ENCODE measurements at places on chromosomes 2 and 18.

GRCh38 chr2:175621821-175622220 is 380.2 kb downstream of the LNPK start:
- DNase-seq, result no peak

- no peak for DNase-seq
These were observed 1612.6 kb upstream of the CELF4 start for GRCh38 chr18:39178166-39178565.

- DNase-seq, result no peak
These were observed 19.9 kb upstream of the TMEM18 start for GRCh38 chr2:696999-697627.

GRCh38 chr2:74748665-74749064 is 85.3 kb upstream of the HK2 start:
- no peak for DNase-seq

GRCh38 chr2:11071939-11072338 is 83.3 kb upstream of the SLC66A3 start:
- no peak for DNase-seq

- DNase-seq, result no peak
These were observed 134.6 kb downstream of the TSN start for GRCh38 chr2:121890041-121890440.

DNA sequence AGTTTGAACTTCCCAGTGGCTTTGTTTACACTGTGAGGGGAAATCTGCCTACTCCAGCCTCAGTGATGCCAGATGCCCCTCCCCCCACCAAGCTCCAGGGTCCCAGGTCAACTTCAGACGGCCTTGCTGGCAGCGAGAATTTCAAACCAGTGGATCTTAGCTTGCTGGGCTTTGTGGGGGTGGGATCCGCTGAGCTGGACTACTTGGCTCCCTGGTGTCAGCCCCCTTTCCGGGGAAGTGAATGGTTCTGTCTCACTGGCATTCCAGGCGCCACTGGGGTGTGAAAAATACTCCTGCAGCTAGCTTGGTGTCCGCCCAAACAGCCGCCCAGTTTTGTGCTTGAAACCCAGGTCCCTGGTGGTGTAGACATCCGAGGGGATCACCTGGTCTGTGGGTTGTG is 70.0 kb upstream of the NEUROD1 start:
- no peak for DNase-seq

DNA sequence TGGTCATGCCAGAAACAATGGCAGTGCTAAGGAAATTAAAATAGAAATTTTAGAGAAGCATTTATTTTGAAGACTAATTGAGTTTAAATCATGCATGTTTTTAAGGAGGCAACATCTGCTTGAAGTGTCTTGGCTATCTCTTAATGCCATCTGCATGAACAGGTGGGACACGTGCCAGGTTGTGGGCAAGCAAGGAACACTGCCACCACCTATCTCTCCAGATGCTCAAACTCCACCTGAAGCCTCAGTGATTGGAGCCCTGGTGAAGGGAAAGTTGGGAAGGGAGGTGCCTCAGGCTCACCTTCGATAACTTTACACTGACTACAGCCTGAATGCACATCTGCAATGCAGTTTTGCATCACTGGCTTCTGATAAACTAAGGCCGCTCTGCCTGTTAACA is 91.5 kb downstream of the TPGS2 start:
- DNase-seq, result no peak

DNA sequence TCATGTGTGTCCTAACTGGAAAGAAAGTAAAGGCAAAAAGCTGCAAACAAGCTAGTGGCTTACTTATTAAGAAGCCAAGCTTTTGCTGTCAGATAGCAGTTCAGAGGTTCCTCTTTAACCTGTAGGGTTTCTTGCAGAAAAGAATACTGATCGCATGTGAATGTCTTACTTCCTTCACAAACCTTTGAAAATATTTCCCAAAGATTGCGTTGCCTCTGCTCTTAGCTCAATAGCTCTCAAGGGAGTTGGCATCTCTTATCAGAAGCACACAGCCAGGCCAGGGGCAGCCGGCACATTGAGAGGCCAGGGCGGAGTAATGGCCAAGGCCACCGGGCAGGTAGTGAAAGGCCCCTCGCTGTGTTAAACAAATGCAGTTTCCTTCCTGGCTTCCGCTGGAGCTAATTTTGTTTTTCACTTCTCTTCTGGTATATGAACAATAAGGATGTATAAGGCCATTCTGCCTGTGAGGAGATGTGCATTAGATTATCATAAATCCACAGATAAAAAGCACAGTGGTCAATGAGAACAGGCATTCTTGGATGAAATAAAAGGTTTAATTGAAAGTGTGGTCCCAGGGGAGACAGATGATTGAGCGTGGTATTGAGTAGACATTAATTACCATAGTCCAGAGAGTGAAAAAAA is 542.4 kb upstream of the NRP2 start:
- no peak for DNase-seq

DNA sequence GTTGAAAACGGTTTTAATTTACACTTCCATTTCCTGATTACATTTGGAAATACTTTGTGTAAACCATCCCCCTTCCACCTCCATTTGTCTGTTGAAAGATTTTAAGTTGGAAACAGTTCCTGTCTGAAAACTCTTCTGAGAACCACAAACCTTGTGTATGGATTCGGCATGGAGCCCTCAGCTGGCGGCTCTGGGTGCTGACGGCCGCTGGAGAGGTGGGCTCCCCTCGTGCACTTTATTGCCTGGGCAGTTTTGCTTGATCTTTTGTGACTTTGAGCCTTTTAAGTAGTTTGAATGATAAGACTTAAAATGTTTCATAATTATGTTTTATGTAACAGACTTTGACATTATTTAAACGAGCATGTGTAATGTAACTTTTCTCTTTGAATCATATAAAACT is 11.1 kb downstream of the KLF11 start:
- DNase-seq, result no peak

DNA sequence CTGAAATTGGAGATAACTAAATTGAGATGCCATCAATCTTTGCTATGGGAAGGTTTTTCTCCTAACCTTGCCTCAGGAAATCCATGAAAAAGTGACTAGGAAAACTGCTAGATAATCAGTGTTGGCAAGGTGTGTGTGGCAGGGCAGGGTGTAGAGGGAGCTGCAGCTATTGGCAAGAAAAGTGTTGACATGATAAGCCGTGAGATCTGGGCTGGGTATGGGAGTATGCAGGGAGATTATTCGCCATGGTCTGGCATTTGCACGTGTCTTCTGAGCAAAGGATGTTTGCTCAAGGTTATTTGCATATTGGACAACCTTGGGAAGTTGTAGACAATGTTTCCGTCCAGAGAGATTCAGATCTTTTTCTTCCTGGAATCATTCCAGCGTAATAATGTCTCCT is 74.7 kb downstream of the SERPINB8 start:
- DNase-seq, result no peak

DNA sequence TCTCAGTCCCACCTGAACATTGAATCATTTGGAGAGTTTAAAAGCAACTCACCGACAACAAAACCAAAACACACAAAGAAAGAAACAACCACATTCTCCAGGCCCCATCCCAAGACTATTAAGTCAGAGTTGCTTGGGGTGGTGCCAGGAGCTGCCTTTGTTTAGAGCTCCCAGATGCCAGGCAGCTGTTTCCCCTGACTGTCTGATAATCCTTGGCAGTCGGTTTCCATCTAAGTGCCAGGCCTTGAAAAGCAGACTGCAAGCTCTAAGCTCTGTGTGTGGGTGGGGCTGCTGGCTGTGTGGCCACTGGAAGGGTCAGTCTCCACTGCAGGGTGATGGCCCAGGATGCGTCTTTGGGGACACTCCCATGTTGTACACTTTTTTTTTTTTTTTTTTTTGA is 255.3 kb upstream of the AGAP1 start:
- no peak for DNase-seq

- DNase-seq, result no peak
These were observed 105.4 kb downstream of the FHOD3 start for GRCh38 chr18:36402765-36403396.

- DNase-seq, result no peak
These were observed 61.9 kb upstream of the CABYR start for GRCh38 chr18:24076950-24077349.

GRCh38 chr2:39264733-39265132 is 21.0 kb upstream of the CDKL4 start:
- no peak for DNase-seq

GRCh38 chr2:56309626-56310170 is 125.9 kb downstream of the CCDC85A start:
- DNase-seq, result no peak

DNA sequence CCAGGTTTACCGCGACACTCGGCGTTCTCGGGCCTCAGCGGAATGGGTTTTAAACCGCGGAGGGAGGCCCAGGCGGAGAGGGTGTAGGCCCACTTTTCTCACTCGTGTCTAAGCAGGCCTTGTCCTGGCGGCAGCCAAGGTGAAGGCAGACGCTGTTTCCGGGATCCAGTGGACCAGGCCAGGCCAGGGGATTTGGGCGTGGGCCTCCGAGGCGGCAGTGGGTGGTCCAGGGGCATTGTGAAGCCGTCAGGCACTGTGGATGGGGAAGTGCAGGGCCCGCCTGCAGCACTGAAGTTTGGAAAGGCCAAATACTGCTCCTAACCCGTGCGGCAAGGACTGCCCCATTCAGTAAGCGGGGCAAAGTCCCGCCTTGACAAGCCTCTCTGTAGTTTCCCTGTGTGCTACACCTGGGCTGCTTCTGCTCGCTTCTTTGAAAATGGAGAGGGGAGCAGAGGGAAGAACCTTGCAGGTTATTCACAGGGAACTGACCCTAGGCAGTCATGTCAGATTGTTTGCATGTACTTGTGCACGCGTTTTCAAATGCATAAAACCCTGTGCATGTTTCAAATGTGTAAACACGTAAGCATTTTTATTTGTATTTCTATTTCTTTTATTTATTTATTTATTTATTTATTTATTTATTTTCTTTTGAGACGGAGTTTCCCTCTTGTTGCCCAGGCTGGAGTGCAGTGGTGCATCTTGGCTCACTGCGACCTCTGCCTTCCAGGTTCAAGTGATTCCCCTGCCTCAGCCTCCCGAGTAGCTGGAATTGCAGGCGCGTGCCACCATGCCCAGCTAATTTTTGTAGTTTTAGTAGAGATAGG is 7.5 kb upstream of the DLX2 start:
- no peak for DNase-seq

GRCh38 chr2:10254373-10255188 is 48.1 kb upstream of the HPCAL1 start:
- no peak for DNase-seq

GRCh38 chr2:2057125-2057721 is 273.9 kb downstream of the MYT1L start:
- DNase-seq, result peak; percentile 9

- DNase-seq, result no peak
These were observed 96.6 kb downstream of the TXNL1 start for GRCh38 chr18:56541793-56542192.

DNA sequence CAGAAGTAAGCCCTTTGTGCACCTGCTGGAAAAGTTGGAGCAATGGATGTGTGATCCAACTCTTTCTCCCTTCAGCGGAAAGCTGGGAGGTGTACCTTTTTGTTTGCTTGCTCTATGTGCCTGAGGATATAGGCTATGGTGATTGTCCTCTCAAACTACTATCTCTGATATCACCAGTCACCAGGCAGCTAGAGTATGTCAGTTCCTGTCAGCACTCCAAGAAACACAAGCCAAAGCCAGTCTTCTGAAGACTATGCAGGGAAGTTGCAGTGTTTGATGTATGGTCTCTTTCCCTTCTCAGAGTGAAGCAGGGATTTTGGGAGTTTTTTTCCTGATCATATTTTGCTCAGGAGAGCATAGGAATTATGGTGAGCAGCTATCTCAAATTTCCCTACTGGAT is 146.4 kb downstream of the PTH2R start:
- DNase-seq, result no peak

- DNase-seq, result no peak
These were observed 73.5 kb downstream of the LIMS1 start for GRCh38 chr2:108607706-108608301.

GRCh38 chr2:112480530-112481049 is 1.4 kb upstream of the TTL start:
- DNase-seq, result peak; percentile 1

DNA sequence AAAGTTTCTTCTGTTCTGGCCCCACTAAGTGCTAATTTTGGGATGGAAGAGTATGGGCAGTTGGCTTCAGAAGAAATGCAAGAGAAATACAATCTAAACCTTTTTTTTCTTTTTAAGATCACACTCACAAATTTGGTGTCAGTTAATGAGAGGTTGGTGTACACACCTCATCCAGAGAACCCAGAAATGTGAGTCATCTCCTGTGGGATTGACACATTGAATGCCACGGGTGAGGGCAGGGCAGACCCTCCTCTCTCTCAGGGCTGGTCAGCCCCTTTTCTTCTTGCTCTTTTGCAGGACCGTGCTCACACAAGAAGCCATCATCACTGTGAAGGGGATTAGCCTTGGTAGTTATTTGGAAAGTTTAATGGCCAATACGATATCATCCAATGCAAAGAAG is 19.2 kb downstream of the PRELID3A start:
- no peak for DNase-seq

DNA sequence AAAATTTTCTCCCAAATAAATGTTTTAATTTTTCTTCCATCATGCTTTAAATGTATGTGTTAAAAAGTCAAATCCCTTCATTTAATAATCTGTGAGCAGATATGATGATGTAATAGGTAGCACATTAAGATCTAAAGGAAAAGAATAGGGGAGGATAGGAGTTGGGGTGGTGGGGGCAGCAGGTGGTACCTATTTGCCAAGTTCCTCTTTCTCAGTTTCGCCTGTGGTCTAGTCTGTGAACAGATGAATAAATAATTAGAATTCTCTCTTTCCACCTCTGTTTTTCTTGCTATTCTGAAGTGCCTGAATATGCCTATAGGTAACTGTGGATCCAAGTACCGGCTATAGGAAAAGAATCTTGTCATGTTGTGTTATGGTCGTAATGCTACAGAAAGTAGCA is 152.5 kb downstream of the NRXN1 start:
- DNase-seq, result no peak

DNA sequence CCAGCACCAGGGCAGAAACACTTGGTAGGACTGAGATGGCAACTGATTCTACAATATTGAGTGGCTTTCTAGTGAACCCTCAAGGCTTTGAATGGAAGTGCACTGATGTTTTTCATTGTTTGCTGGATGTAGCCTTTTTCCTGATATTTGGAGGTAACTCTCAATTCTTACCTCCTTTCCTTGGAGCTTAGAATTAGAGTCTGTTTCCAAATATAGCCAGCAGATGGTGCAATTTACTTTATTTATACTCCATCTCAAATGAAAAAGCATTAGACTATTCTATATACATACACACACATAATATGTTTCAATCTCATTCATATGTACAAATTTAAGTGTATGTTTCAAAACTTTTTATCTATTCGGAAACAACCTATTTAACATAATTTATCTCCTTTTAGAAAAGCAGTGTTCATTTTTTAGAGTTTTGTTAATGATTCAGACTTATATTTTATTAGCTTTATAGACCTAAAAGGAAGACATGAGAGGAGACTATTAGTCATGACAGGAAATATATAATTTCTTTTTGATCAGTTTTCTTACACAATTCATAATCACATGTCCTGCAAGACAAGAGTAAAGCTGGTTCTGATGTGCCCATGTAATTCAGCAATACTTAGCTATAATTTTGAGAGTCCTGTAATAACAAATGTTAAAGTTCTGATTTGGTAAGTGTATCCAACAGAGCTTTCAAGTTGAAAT is 124.8 kb downstream of the NUP35 start:
- DNase-seq, result no peak

GRCh38 chr2:195898505-195899191 is 170.0 kb downstream of the DNAH7 start:
- no peak for DNase-seq

Data from stimulated activated CD8-positive, alpha-beta memory T cell treated with anti-CD3 and anti-CD28 coated beads, Interleukin-7, amount 100 ng/mL, for 1 hour (primary cell).